ENCODE measurements at places on chromosomes 2 and 18. TPM values are rescaled to one million over a fixed set of nuclear protein-coding genes. Genes with fewer than 3 reads are reported as not detected.

SMIM21 gene
- not detected for total RNA-seq

CHST10 gene
- 3.4 TPM for total RNA-seq

ALK gene
- total RNA-seq: not detected

RAPH1 gene
- total RNA-seq: 3.9 TPM

USP14 gene
- 42.3 TPM for total RNA-seq

PEX13 gene
- 21.7 TPM for total RNA-seq

ACTG2 gene
- 1.3 TPM for total RNA-seq

TUBA4B gene
- total RNA-seq: not detected

MYCN gene
- 0.25 TPM for total RNA-seq

EIF2B4 gene
- total RNA-seq: 35.9 TPM

SPP2 gene
- total RNA-seq: not detected

C2orf66 gene
- not detected for total RNA-seq

ASB18 gene
- not detected for total RNA-seq

GRCh38 chr2:179952658-179953057, 54.4 kb downstream of the CWC22 start:
- DNase-seq: no peak
- H3K27ac ChIP-seq: no peak overlapping the region
- H3K27me3 ChIP-seq: no peaks in the 10 kb centered on the region
- H3K36me3 ChIP-seq: peaks cover 64% of the 10 kb centered on the region
- H3K4me1 ChIP-seq: no peaks in the 10 kb centered on the region

- no peaks in the 10 kb centered on the region for H3K27me3 ChIP-seq
- H3K27ac ChIP-seq: no peak overlapping the region
- H3K36me3 ChIP-seq: no peaks in the 10 kb centered on the region
- H3K4me1 ChIP-seq: no peaks in the 10 kb centered on the region
These were observed 226.7 kb downstream of the TTC32 start for GRCh38 chr2:19675003-19675629.

DNA sequence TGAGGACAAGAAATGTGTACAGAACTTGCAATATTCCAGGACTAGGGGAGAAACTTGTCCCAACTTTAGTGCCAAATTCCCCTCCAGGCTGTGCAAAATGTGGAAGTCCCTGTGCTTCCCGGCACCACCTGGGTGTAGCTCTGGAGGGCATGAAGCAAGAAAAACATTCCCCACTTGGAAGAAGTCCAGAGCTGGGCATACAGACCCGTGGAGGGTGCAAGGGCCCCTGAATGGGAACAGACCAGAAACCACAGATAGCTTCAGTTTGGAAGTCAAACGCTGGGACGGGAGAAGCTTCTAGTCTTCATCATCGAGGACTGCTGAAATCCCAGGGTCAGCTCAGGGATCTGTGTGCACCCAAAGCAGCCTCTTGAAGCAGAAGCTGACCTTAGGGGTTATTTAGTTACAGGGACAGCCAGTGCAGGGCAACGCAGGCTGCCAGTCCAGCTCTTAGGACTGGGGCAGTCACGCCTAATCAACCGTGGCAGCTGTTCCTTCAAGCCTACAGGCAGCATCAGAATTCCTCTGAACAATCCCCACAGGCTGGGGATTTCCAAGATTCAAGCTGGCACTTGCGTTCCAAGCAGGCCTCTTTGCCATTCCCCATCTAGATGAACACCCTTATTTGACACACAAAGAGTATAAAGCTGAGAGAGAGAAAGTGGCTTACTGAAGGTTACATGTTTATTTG, 269.4 kb downstream of the LOXHD1 start:
- H3K4me3 ChIP-seq: no peak overlapping the region
- H3K27ac ChIP-seq: no peak overlapping the region
- peaks cover 16% of the 10 kb centered on the region for H3K27me3 ChIP-seq
- H3K4me1 ChIP-seq: no peaks in the 10 kb centered on the region
- no peak for DNase-seq

DNA sequence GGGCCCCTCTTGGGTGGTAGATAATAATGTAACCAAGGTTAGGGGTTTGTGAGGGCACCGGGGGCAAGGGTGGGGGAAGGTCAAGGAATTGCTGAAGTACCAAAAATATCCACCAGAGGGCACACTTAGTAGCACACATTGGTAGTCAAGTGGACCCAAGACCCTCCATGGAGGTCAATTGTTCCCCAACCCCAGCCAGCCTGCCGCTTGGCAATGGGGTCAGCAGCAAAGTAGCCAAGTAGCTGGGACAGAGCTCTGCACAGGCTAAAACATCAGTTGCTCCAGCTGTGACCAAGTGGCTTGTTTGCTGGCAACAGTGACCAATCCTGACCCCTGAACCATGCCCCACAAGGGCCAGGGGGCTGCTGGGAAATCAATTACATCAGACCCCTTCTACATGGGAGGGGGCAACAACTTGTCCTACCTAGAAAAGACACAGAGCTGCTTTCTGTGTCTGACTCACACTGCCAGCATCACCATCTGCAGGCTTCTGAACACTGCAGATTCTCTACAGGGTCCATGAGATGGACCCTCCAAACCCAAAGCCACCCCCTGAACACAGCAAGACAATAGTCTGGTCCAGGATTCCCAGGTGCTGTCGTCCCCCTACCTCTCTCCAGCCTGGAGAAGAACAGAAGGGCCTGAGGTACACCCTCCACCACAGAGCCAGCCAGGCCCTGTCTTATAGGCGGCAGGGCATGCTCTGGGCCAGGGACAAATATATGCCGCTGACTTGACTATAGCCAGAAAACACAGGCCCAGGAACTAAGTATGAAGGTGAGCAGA, 76.0 kb downstream of the EMX1 start:
- no peaks in the 10 kb centered on the region for H3K27me3 ChIP-seq
- no peaks in the 10 kb centered on the region for H3K4me1 ChIP-seq
- H3K27ac ChIP-seq: no peak overlapping the region

DNA sequence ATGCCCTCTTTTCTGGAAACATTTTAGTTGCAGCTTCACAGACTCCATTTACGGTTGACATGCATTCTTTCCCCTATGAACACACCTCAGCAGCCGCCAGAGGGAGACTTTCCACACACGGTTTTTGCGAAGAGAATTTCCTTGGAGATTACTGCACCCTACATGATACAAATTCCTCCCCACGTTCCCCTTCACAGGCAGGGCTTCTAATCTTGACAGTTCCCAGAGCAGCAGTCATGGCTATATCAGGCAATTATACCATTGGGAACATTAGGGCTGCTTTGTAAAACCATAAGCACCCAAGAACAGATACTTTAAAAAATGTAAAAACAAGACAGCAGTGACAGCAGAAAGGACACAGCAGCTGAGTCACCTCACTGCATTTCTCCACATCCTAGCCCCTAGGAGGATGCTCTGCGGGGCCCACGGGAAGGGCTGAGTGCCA, 253.8 kb downstream of the TGIF1 start:
- H3K36me3 ChIP-seq: no peaks in the 10 kb centered on the region
- no peak overlapping the region for H3K27ac ChIP-seq
- H3K4me3 ChIP-seq: no peak overlapping the region
- no peaks in the 10 kb centered on the region for H3K4me1 ChIP-seq

GRCh38 chr2:234458466-234458865, 38.4 kb downstream of the ARL4C start:
- DNase-seq: no peak
- H3K4me1 ChIP-seq: peaks cover 62% of the 10 kb centered on the region
- H3K4me3 ChIP-seq: no peak overlapping the region
- H3K27ac ChIP-seq: no peak overlapping the region
- no peaks in the 10 kb centered on the region for H3K27me3 ChIP-seq

DNA sequence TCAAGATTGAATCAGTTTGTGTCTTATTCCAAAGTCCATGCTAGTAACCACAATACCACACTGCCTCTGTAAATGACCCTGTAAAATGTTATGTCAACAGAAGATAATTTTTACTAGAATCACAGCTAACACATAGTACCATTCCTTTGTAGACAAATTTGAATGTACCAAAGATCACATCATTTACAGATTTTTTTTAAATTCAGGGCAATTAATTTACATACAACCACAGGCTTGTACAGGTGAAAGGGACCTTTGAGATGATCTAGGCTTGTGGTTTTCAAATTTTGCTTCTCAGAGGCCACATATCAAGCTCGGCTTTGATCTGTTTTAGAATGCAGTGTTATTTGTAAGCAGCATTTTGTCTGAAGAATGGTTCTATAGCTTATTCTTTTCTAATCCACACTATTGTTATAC, 63.8 kb upstream of the PPM1B start:
- no peaks in the 10 kb centered on the region for H3K36me3 ChIP-seq
- no peak overlapping the region for H3K4me3 ChIP-seq
- DNase-seq: no peak
- H3K4me1 ChIP-seq: no peaks in the 10 kb centered on the region
- H3K27ac ChIP-seq: no peak overlapping the region
- no peaks in the 10 kb centered on the region for H3K27me3 ChIP-seq

DNA sequence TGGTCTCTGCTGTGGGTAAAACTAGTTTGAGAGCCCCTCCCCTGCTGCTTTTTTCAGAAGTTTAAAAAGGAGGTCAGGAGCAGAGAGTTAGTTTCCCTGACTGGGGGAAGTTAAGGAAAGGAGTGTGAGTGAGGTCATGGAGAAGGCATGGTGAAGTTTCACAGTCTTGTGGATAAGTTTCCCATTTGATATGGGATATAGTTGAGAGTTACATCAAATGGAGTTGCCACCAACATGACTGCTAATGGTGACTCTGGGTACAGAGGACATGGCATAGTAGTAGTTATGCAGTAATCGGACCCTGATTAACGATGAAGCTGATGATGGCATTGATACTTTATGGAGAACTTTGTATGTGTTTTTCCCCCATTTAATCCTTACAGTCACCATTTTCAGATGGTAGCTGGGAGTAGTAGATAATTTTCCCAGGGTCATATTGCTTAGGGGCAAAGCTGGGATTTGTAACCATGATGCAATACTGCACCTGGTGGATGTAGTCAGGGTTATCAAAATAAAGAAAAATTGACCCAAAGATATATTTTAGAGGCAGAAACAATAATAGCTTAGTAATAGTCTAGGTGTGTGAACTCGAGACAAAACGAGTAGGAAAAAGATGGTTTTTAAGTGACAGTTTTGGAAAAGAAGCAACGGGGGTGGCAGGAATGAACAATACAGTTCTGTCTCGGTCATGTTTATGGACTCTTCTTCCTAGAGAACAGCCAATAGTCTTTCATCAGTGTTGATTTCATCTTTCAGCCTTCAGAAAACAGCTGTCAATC, 74.6 kb downstream of the FMNL2 start:
- no peak overlapping the region for H3K4me3 ChIP-seq
- no peaks in the 10 kb centered on the region for H3K27me3 ChIP-seq
- H3K27ac ChIP-seq: no peak overlapping the region
- DNase-seq: no peak
- H3K4me1 ChIP-seq: no peaks in the 10 kb centered on the region

- H3K4me3 ChIP-seq: no peak overlapping the region
- no peaks in the 10 kb centered on the region for H3K4me1 ChIP-seq
- no peaks in the 10 kb centered on the region for H3K36me3 ChIP-seq
- DNase-seq: no peak
- H3K27me3 ChIP-seq: no peaks in the 10 kb centered on the region
These were observed 1077.3 kb upstream of the TMEFF2 start for GRCh38 chr2:193272011-193272410.

- H3K27me3 ChIP-seq: no peaks in the 10 kb centered on the region
- peaks cover 5% of the 10 kb centered on the region for H3K4me1 ChIP-seq
- H3K36me3 ChIP-seq: no peaks in the 10 kb centered on the region
- no peak for DNase-seq
- peak overlapping the region; percentile 29 for H3K27ac ChIP-seq
These were observed 430.9 kb upstream of the HNRNPA3 start for GRCh38 chr2:176781570-176782217.

DNA sequence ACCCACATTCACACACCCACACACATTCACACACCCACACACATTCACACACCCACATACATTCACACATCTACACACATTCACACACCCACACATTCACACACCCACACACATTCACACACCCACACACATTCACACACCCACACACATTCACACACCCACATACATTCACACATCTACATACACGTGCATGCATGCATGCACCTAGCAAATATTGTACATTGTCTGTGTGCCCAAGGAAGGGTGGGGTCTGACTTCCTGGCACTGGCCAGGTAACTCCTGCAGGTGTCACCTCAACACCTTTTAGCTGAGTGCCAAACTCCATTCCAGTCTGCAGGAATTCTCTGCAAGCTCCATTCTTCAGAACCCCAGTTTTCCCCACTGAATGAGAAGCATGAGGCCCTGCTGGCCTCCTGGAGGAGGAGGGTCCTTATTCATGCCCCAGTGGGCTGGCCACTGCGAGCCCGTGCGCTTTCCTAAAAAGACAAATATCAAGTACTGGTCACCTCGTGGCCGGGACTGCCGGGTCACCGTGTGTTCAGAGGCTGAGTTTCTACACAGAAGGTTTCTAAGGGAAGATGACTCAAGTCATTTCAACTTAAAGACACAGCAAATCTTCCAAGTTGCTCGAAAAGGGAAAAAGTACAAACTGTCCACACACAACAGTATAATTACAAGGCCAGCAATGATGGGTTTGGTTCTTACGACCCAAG, 131.5 kb downstream of the HDAC4 start:
- no peaks in the 10 kb centered on the region for H3K27me3 ChIP-seq
- H3K4me1 ChIP-seq: peaks cover 65% of the 10 kb centered on the region
- no peak overlapping the region for H3K27ac ChIP-seq
- no peaks in the 10 kb centered on the region for H3K36me3 ChIP-seq

DNA sequence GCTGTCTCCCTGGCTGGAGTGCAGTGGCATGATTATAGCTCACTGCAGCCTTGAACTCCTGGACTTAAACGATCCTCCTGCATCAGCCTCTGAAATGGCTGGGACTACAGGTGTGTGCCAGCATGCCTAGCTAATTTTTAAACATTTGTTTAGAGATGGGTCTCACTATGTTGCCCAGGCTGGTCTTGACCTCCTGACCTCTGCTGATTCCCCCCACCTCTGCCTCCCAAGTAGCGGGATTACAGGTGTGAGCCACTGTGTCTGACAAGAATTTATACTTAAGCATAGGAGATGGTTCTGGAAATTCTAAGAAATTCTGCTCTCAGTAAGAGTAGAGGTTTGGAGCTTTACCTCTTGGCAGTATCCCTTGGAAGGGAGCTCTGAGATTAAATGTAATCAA, 18.2 kb downstream of the MTHFD2 start:
- DNase-seq: no peak
- peaks cover 2% of the 10 kb centered on the region for H3K36me3 ChIP-seq
- H3K4me1 ChIP-seq: no peaks in the 10 kb centered on the region
- no peaks in the 10 kb centered on the region for H3K27me3 ChIP-seq
- H3K27ac ChIP-seq: no peak overlapping the region

GRCh38 chr2:205640716-205641115, 41.6 kb upstream of the NRP2 start:
- no peaks in the 10 kb centered on the region for H3K36me3 ChIP-seq
- H3K27ac ChIP-seq: no peak overlapping the region
- H3K4me3 ChIP-seq: no peak overlapping the region
- DNase-seq: no peak
- peaks cover 6% of the 10 kb centered on the region for H3K27me3 ChIP-seq
- peaks cover 5% of the 10 kb centered on the region for H3K4me1 ChIP-seq

- peaks cover 22% of the 10 kb centered on the region for H3K4me1 ChIP-seq
- no peaks in the 10 kb centered on the region for H3K27me3 ChIP-seq
- no peak overlapping the region for H3K27ac ChIP-seq
- H3K36me3 ChIP-seq: peaks cover 2% of the 10 kb centered on the region
- DNase-seq: no peak
These were observed 67.1 kb downstream of the RTP5 start for GRCh38 chr2:241936457-241937133.

Measured in T-cell (primary cell).